ENCODE measurements at places on chromosomes 3 and 15.

DNA sequence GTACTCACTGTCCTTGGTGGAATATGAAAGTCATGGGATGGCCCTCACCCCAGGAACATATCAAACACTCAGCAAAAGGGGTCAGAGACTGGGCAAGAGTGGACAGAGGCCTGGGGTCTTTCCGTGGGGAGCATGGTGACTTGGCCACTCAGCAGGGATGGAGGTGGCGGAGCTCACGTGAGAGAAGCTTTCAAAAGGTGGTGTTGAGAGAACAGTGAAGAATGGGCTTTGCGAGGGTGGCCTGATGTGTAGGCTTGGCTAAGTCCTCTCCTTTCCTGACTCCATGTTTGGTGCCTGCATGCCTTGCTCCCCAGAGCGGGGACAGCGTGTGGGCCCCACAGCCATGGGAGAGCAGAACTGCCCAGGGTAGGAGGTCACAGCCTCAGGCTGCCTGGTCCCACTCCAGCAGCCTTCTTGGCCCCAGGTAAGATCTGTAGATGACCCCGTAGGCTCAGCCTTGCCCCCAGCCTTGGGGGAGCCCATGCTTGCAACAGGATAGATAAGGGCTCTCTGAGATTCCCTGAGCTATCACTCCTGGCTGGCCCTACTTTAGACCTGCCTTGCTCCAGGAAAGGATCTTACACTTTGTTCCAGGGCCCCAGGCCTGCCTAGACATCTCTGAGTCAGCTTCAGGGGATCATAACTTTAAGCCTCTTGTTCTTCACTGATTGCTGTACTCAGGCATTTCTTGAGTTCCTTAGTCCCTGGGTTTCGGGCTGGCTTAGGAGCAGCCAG is 17.0 kb downstream of the RPLP1 start:
- DNase-seq, result no peak

DNA sequence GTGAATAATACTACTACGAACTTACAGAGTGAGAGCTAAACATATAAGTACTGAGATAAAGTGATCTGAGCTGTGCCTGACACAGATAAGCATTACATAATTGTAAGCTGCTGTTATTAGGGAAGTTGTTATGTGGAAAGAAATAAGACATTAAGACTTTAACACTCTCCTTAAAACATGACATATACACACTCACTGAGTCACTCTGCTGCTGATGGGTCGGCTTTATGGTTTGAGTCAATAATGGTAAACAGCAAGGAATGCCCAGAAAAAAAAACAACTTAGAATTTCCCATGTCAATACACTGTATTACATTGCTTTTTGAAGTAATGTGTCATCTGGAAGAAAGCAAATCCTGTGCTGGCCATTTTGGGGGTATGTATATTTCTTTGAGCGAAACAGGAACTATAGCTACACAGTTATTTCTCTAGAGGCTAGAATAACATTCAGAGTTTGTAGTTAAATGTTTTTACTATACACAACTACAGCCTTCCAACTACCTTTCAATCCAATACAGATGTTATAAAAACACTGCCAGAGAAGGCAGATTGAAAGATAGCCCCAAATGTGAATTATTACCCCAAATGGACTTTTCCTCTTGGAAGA is 22.8 kb upstream of the SPRED1 start:
- peak; percentile 30 for DNase-seq

GRCh38 chr3:196166741-196167140 is 44.5 kb downstream of the ZDHHC19 start:
- DNase-seq, result no peak

DNA sequence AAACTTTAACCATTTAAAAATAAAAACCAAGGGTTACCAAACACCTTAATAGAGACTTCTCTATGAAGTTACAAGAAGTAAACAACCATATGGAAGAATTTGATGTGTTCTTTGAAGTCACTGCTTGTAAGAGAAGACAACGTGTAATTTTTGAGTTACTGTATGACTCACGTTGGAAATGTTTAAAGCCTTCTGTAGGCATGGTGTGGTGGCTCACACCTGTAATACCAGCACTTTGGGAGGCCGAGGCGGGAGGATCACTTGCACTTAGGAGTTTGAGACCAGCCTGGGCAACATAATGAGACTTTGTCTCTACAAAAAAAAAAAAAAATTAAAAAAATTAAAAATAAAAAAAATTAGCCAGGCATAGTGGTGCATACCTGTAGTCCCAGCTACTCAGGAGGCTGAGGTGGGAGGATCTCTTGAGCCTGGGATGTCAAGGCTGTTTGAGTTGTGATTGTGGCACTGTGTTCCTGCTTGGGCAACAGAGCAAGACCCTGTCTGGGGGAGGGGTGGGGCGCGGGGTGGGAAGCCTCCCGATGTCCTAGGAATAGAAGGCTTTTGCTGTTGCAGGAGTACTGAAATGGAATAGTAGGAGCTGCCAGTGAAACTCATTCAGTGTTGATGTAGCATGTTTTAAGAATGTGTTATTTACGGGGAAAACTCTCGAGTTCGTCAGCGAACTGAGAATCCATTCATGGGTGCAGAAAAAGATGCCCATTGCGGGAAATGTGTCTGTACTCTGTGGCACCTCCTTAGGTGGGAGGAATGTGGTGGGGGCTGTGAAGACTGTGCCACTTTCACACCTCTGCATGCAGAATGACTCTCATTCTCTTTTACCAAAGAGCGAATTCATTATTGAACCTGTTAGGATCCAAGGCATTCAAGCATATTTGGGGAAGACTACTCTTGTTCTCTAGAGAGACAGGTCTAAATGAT is 134.2 kb downstream of the FNDC3B start:
- no peak for DNase-seq

DNA sequence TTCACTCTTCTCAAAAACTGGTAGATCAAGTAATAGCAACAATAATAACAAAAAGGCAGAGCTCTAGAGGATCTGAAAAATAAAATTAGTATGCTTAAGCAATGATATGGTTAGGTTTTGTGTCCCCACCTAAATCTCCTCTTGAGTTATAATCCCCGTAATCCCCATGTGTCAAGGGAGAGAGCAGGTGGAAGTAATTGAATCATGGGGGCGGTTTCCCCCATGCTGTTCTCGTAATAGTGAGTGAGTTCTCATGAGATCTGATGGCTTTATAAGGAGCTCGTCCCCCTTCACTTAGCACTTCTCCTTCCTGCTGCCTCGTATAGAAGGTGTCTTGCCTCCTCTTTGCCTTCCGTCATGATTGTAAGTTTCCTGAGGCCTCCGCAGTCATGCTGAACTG is 60.2 kb upstream of the ABHD2 start:
- no peak for DNase-seq

DNA sequence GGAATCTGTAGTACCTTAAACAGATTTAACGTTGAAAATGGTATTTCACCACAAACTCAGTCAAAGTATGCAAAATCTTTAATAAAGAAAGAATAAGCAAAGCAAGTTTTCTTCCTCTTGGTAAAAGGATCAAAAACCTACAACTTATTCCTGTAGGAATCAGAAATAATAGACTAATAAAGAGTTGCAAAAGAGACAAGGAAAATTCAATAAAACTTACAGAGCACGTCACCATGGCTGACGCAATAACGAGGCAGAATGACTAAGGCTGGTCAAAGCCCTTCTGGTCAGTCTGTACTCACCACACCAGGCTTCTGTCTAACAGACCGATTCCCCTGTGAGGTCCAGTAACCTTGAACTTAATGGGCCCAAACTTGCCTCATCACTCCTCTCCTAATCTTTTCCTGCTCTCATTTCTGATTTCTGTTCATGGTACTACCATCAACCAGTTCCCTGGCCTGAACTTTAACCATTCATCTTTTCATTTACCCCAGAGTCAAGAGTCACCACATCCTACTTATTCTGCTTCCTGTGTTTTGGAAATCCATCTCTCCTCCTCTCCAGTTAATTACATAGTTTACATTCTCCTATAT is 5.0 kb downstream of the MASP1 start:
- peak; percentile 36 for DNase-seq

- no peak for DNase-seq
Measured at GRCh38 chr15:85556618-85556895, 176.2 kb downstream of the AKAP13 start.

GRCh38 chr3:140166861-140167599 is 232.0 kb downstream of the CLSTN2 start:
- DNase-seq, result no peak

- no peak for DNase-seq
Measured at GRCh38 chr15:87326269-87326668, 930.3 kb downstream of the NTRK3 start.

DNA sequence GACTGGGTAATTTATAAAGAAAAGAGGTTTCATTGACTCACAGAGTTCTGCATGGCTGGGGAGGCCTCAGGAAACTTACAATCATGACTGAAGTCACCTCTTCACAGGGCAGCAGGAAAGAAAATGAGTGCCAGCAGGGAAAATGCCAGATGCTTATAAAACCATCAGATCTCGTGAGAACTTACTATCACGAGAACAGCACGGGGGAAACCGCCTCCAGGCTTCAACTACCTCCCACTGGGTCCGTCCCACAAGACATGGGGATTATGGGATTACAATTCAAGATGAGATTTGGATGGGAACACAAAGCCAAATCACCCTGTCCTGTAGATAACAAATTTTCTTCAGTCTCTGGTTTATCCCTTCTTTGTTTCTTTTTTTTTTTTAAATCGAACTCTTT is 31.0 kb upstream of the AVEN start:
- DNase-seq, result no peak

All from RKO (cell line).